Neural crest cell (in vitro differentiated cells): ENCODE measurements at places on chromosomes 2 and 18. TPM values are rescaled to one million over a fixed set of nuclear protein-coding genes. Genes with fewer than 3 reads are reported as not detected.

EML6 gene
- total RNA-seq: 7.4 and 8.1 TPM in 2 replicates

DNAJC5G gene
- total RNA-seq: not detected in 2 replicates

SGPP2 gene
- total RNA-seq: not detected in 2 replicates

ERBB4 gene
- 10.2 and 11.0 TPM in 2 replicates for total RNA-seq

IMPA2 gene
- 48.0 and 51.3 TPM in 2 replicates for total RNA-seq

ADD2 gene
- 31.6 and 31.8 TPM in 2 replicates for total RNA-seq

GRCh38 chr18:57029761-57030160 lies 117.1 kb upstream of the BOD1L2 start:
- no peak for DNase-seq

DNA sequence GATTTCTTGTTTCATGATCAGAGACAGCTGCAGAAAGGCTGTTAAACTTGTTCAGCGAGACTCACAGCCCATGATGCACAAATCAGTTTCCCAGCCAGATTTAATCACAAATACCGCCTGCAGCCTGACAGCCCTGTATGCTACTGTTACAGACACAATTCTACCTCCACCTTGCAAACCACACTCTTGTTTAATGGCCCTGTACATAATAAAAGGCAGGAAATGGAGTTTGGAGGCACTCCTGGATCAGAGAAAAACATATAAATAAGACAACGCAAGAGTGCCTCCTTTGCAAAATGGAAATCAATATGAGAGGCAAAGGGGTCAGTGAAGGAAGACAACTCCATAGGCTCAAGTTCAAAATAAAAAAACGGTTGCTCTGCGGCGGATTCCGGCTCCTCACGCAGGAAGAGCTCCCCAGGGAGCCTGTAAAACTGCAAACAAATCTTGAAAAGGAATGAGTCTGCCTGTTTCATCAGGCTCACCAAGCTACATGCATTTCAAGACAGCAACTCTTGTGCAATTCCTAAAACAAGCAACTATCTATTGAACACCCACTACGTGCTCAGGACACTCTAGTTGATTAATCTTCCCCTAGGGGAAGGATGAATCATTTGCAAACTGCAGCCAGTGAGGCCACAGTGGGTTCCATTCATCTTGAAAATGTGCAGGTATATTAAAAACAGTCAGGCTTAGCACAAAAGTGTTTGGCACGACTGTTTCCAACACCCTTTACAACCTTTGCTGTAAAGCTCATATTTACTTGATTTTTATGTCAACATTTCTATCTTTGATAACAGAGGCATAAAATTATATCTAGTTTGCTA lies 37.5 kb downstream of the TBC1D8 start:
- no peak for DNase-seq

DNA sequence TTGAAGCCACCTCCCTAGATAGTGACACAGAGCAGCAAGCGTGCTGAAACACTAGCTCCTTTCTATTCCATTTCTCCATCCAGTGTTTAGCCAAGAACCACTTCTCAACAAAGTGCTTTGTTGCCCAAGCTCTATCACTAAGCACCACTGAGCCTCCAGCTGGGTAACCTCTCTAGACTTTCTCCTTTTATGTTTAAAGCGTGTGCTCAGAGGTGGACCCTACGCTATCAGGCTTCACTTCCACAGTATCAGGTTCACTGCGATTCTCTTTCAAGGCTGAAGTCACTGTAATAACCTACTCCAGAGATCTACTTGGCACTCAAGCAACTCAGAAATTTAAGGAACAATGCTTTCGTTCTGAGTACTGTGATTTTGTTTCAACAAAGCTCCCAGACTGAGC lies 197.9 kb downstream of the LNPK start:
- DNase-seq: no peak

- DNase-seq: no peak
Measured at GRCh38 chr2:119706221-119706620, 27.2 kb downstream of the TMEM177 start.

- no peak for DNase-seq
Measured at GRCh38 chr2:199988151-199988550, 32.8 kb downstream of the MAIP1 start.

GRCh38 chr18:62778976-62779869 lies 63.9 kb downstream of the PHLPP1 start:
- DNase-seq: no peak

DNA sequence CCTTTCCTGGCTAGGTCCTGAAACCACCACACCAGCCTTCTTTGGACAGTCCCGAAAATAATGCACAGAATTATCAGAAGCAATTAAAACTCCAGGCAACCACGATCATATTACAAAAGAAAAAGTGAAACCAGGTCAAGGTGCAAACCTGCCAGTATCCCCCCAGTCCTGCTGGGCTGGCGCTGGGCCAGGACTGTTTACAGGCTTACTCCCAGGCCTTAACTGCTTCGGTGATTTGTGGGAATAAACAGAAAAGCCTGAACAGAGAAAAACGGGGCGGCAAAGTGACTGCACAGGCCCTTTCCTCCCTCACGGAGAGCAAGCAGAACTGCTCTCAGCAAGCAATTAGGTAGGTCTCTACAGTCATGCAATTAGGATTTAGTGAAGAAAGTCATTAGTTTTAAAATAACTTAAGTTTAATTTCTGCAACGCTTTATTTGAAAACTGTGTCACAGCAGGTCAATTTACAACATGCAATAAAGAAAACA lies 1.3 kb downstream of the HDAC4 start:
- DNase-seq: no peak

DNA sequence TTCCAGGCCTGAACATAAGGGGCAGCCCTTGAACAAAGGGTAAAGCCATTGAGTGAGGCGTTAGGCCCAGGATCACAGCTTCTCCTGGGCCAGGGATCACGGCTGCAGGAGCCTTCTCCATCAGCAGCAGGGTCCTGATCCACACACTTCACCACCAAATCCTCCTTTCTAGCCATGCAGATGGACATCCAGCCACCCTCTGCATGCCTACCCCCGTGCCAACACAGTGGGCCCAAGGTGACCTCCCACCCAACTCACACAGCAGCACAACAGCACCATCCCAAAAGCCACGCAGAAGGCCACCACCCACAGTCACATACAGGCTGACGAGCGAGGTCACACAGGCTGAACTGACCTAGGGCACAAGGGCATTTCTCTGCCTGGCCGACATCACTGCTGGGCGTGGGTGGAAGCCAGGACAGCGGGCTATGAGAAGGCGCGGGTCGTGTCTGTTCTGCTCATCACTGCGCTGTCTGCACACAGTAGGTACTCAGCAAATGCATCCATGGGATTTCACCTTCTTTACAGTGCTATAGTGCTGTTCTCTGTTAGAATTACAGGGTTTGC lies 31.2 kb downstream of the TFCP2L1 start:
- no peak for DNase-seq
